ENCODE measurements at places on chromosomes 3 and 15.
A peak's percentile ranks its signal among the peaks of the same experiment; 100 is the strongest.

DNA sequence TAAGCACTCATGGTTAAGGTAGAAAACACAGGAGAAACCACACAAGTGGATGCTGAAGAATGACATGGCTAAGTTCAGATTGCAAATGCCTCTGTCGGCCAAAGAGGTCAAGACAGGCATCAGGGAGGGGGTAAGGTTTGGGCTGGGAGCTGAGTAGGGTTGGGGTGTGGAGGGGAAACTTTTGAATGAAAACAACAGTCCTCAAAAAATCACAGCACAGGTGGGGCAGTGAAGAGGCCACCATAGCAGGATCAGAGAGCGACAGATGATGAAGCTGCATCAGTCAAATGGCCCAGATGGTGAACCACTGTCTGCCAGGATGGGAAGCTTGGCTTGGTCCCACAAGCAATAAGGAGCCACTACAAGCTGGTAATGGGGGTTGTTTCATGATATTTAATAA is 74.9 kb downstream of the ADCY5 start:
- no peak for DNase-seq

- peak; percentile 53 for DNase-seq
Measured at GRCh38 chr3:117399311-117400078, 689.9 kb downstream of the TUSC7 start.

- DNase-seq, result no peak
Measured at GRCh38 chr15:86127547-86127946, 47.9 kb downstream of the AGBL1 start.

DNA sequence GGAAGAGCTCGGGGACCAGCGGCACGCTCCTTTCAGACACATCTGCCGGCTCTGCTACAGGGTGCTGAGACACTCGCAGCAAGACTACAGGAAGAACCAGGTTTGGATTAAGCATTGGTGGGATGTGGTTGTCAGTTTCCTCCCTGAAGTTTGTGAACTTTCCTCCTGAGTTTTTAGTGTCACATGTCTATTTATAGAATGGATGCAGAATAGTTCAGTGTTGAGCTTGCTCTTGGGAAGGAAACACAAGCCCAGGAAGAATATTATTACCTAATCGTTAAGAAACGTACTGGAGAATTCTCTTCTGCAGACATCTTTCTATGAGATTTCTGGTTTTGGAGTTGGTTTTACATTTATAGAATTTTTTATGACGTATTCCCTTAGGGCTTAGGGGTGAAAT is 172.0 kb downstream of the ITPR1 start:
- no peak for DNase-seq

DNA sequence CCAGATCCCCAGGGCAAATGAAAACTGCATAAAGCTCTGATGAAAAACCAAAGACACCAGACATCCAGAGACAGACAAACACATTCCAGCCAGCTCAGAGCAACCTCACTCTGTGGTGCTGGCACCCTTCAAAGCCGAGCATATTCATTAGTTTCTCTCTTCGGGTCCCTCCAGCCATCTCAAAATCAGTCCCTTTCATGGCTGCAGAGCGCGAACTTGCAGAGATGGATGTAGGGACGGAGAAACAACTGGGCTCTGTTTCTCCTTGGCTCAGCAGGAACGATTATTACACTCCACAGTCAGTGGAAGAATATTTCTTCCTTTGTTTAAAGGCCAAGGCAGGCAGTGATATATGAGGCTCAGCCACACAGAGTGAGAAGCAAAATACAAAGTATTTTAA is 50.4 kb upstream of the SYN2 start:
- no peak for DNase-seq

DNA sequence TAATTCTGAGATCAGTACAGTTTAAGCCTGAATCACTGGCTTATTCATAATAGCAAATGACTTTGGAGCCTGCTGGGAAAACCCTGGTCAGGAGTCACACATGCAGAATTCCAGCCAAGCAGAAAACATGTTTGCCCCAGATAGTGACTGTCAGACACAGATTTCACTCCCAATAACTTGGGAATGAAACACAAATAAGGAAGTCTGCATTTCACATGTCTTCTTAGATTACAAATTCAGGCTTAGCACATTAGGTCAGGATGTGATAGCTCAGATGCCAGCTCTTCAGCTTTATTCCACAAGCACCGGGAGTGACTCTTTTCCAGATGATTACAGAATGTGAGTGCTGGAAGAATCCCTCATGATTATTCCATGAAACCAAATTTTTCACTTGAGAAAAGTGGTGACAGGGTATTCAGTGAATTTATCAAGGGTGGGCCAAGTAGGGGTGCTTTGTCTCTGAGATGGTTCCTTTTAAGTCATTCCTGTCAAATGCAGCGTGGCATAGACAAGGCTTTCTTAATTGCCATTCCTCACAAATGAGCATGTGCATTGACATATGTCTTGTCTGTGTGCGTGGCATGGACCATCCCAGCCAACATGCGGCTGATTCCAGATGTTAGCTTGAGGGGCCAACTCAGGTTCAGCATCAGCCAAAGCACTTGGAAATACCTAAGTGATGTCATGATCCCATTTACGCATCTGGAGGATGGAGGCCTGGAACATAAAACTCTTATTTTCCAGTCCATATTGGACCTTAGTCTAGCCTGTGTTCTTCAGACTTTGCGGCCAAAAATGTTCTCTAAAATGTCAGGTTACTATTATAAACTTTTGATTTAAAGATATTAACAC is 191.0 kb downstream of the EPHB1 start:
- DNase-seq, result no peak

DNA sequence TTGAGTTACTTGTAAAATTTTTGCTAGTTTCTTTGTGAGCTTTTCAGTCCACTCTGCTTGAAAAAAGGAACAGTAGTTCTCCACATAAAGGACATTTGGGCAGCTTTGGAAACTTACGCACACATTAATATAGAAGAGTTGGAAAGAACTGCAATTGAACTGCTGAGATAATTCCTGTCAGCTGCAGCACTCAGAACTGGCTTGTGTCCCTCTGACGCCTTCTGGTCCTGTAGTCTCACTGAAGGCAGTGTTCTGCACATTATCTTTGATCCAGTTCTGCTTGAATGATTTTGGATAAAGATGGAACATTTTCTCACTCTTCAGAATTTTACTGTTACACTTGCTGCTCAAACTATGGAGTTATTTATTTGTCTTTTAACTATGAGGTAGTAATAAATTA is 901.9 kb downstream of the OTOL1 start:
- DNase-seq, result no peak

- DNase-seq, result no peak
Measured at GRCh38 chr3:67641451-67641850, 13.0 kb downstream of the SUCLG2 start.

DNA sequence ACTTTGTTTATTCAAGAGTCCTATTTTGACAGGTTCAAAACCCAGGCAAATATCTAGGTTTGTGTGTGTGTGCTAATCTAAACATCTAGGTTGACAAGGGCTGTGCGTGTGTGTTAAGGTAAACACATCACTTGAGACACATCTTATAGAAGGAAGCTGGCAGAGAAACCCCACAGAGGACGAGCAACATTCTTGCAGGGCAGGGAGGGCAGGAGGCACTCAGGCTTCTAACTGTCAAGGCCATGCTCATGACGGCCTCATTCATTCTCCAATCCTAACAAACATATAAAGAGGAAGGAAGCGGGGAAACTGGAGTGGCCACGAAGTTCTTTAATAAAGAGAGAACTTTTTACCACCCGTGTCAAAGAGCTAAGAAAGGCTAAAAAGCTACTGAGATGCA is 43.4 kb downstream of the SLCO2A1 start:
- DNase-seq, result no peak

DNA sequence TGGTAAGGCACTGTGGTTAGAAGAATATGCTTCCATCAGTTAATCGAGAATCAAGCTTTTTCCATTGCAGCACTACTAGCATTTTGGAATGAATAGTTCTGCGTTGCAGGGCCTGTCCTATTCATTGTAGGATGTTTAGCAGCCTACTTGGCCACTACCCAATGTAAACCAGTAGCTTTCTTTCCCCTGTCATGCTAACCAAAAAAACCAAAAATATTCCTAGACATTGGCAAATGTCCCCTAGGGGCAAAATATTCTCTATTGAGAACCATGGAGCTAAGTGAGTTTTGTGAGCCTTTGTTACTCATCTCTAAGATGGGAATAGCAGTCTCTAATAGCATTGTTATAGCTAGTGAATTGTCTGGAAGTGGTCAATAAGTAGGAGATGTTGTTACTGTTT is 187.2 kb downstream of the CADPS start:
- no peak for DNase-seq

GRCh38 chr3:12393894-12394293 is 90.4 kb upstream of the TSEN2 start:
- DNase-seq, result peak; percentile 74

DNA sequence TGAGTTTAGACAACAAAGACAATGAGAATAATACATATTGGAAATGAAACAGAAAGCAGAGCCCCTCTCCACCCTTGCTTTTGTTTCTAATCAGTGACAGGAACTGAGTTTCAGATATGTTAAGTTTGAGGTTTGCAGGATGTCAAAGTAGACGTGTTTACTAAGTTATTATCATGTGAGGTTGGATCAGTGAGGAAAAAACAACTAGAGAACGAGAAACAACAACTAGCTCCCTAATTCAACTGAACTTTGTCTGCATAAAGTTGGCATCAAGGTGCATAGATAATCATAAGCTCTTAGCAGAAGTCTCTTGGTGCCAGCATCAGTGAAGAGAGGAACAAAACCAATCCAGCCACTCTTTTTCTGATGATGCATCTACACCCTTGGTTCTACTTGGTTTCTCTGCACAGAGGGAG is 491.1 kb upstream of the NR2F2 start:
- no peak for DNase-seq

- no peak for DNase-seq
Measured at GRCh38 chr3:62682826-62683225, 192.4 kb downstream of the CADPS start.

DNA sequence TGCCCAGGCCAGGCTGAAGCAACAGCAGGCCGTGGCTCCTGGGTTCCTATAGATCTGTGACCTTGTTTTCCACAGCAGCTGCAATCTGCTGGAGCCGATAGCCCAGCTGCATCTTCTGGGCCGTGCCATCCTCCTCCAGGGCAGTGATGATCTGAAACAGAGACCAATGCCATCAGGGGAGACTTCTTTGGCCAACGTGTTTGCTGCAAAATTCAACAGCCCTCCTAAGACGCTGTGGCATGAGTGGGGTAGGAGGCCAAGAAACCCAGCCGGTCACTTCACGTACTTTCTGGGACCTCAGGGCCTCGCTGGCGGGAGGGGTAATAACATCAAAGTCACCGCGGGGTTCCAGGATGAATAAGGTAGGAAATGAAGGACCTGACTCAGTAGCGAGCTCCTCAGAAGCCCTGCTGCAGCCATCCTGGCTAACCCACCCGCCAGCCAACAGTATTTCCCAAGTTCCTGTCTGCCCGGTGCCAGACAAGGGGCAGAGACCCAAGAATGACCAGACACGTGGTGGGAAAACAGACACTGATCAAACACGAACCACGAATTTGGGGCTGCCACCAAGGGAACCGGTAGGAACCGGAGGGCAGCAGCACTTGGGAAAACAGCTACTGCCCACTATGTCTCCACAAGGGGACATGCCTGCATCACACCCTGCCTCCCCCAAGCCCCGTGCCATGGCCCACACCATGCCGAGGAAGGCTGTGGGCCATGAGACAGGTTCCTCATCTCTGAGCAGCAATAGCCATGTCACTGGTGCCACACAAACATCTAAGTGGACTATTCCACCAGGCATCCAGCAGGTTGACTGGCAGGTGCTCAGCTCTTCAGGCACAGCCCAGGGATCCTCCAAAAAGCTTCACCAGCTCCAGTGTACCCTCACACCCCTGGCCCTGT is 25.2 kb downstream of the PLXNB1 start:
- no peak for DNase-seq

DNA sequence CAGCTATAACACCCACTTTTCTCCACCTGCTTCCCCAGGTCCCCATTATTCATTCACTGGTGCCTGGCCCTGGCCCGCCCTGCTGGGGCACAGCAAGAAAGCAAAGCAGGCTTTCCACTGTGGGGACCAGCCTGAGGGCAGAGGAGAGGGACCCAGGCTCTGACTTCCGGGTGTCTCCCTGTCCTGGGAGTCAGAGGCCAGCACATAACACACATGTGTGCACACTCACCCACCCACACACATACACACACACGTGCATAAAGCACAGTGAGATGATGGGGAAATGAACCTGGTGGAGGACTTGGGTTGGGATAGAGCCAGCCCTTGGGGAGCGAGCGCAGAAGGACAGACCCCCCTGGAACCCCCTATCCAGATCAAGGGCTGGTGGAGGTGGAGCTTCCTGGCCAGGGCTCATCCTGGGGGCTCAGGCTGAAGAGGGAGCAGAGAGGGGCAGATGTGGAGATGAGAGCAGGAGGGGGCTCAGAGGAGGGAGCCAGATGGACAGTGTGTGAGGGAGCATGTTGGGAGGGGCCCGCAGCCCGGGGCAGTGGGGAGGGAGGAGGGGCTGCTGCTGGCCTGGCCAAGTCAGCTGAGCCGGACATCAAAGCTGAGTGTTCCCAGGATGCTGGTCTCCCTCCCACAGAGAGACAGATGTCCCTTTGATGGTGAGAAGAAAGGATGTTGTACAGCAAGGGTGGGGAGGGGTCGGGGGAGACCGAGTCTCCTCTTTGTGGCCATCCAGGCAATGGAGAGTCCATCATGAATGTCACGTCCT is 78.2 kb downstream of the LINGO1 start:
- no peak for DNase-seq

- DNase-seq, result no peak
Measured at GRCh38 chr3:20225769-20226168, 39.8 kb upstream of the SGO1 start.

GRCh38 chr15:72979791-72980190 is 72.5 kb upstream of the NEO1 start:
- DNase-seq, result no peak

- no peak for DNase-seq
Measured at GRCh38 chr3:99875929-99876841, 58.5 kb downstream of the CMSS1 start.

- no peak for DNase-seq
Measured at GRCh38 chr3:56288258-56288657, 180.0 kb downstream of the ERC2 start.

DNA sequence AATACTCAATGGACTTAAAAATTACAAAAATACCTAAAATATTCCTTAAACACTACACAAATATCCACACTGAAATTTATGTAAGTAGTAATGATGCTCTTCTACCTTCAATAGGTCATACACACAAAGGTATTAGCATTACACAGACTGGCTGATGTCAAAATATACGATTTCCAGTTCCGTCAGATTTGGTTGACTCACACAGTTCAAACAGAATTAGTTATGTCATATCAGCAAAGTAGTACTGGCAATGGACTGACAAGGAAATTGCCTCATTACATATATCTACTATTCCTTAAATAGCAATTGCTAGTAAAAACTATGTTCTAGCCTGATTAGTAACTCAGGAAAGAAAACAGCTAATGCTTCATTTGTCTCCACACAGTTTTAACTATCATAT is 70.8 kb downstream of the ADAM10 start:
- no peak for DNase-seq

GRCh38 chr3:13659221-13659969 is 110.5 kb downstream of the FBLN2 start:
- DNase-seq, result no peak

DNA sequence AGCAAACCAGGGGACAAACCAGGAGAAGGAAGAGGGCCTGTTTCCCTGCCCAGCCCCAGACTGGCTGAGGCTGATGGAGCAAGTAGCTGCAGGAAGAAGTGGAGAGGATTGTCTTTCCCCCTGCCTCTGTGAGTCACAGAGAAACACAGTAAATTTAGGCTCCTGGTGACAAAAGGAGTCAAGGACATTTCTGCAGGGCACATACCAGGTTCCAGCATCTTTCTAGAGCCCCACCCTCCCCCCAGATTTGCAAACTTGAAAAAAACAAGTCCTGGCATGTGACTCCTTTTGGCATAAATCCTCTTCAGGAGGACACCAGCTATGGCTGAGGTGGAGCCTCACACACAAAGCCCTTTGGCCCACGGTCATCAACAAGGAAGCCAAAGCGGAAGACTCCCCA is 17.8 kb downstream of the PLD1 start:
- no peak for DNase-seq
